ENCODE measurements at places on chromosomes 2 and 18.

- no peak for DNase-seq
Observed at GRCh38 chr2:12090590-12090989, 344.2 kb downstream of the LPIN1 start.

DNA sequence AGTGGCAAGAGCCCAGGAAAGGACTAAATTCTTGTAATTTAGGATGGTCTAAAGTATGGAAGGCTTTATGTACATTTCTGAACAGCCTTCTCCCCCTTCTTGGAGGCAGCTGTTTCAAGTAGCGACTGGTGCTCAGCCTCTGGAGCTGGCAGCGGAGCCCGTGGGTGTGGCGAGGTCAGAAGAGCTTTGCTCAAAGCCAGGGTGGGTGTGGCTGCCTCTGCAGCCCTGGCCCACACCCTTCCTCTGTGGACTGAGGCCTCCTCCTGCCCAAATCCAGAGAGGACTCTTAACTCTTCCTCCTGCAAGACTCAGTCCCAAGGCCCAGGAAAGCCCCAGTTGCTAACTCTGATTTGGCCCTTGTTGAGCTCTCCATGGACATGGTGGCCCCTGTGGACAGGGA is 202.1 kb upstream of the REV1 start:
- DNase-seq, result no peak

GRCh38 chr2:239520811-239521517 is 120.1 kb upstream of the HDAC4 start:
- no peak for DNase-seq

GRCh38 chr2:209901172-209901571 is 101.3 kb upstream of the RPE start:
- no peak for DNase-seq

DNA sequence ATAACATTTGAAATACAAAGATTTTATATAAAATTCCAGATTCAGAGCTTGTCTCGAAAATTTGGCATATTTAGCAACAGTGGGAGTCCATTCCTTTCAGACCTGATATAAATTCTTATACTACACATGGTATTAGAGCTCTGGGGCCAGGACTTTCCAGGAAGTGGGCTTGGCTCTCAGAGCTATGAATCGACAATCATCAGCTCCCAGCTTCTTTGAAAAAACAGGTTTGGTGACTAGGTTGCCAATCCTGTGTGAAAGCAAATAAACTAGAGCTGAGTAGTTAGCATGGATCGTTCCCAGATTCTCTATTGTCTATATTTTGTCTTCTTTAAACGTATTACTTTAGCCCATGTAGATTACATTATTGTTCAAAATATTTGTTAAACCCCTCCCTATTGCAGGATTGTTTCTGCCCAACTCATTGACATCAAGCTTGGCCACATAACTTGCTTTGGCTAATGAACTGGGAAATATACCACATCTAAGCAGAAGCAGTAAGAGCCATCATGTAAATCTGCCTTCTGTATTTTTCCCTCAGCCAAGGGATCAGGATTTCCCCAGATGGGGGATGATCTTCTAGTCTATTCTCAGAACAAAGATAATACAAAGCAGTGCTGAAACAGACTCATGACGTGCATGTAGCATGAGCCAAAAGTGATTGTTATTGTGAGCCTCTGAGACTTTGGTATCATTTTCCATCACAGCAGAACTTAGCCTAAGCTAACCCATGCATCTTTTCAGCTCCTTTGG is 105.4 kb downstream of the KCNH7 start:
- DNase-seq, result no peak

- no peak for DNase-seq
Observed at GRCh38 chr18:78082816-78083215, 833.2 kb downstream of the GALR1 start.
